ENCODE measurements at places on chromosomes 2 and 18.

DNA sequence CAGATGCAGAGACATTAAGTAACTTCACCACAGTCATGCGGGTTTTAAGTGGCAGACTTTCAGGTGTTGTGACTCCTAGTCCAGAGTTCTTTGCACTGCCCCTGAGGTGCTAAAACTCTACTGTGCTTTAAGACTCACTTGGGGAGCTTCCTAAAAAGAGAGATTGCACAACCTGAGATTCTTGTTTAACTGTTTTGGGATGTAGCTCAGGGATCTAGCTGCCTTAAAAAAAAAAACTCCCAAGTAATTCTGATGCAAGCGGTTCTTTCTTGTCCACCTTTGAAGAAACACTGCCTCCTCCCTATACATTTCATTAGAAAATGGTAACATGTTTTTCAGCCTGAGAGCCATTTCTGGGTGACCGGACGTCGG lies 13.0 kb downstream of the IL37 start:
- no peak for DNase-seq

- no peak for DNase-seq
Measured at GRCh38 chr18:76538846-76539245, 43.8 kb upstream of the ZNF516 start.

GRCh38 chr18:70998490-70998889 lies 709.6 kb downstream of the SOCS6 start:
- DNase-seq = no peak

DNA sequence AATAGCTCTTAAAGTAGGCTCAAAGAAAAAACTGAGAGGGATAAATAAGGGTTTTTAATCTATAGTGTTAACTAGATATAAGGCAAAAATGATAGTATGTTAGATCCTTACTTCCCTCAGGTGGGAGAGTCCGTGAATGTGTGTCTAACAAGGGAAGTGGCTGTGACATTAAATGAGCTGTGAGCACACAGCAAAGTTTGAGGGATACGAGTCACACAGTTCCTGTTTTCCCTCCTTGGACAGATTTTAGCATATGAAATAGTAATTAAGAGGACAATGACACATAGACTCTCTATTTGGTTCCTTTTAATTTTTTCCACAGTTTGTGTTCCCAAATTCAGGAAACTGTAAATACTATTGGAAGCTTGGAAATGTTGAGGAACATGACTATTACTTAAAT lies 148.4 kb upstream of the CAVIN2 start:
- DNase-seq = no peak

- no peak for DNase-seq
Measured at GRCh38 chr2:192535956-192536921, 341.5 kb upstream of the TMEFF2 start.

- no peak for DNase-seq
Measured at GRCh38 chr2:96396602-96397001, 61.0 kb downstream of the NCAPH start.

DNA sequence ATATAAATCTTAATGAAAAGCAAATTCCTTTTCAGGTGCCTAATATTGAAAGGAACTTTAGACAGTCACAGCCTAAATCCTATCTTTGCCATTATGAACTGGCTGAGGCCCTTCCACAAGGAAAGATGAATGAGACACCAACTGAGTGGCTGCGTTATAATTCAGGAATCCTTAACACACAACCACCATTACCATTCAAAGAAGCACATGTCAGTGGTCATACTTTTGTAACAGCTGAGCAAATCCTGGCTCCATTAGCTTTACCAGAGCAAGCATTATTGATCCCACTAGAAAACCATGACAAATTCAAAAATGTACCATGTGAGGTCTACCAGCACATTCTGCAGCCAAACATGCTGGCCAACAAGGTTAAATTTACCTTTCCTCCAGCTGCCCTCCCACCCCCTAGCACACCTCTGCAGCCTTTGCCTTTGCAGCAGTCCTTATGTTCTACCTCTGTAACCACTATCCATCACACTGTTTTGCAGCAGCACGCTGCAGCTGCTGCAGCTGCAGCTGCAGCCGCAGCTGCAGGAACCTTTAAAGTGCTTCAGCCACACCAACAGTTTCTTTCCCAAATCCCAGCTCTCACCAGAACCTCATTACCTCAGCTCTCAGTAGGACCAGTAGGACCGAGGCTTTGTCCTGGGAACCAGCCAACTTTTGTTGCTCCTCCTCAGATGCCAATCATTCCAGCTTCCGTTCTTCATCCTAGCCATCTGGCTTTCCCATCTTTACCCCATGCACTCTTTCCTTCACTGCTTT lies 340.1 kb downstream of the ZNF804A start:
- no peak for DNase-seq

- DNase-seq = no peak
Measured at GRCh38 chr2:153487448-153487847, 8.9 kb upstream of the RPRM start.
